T1000 (cell line): ENCODE measurements at places on chromosomes 7 and 10.

DNA sequence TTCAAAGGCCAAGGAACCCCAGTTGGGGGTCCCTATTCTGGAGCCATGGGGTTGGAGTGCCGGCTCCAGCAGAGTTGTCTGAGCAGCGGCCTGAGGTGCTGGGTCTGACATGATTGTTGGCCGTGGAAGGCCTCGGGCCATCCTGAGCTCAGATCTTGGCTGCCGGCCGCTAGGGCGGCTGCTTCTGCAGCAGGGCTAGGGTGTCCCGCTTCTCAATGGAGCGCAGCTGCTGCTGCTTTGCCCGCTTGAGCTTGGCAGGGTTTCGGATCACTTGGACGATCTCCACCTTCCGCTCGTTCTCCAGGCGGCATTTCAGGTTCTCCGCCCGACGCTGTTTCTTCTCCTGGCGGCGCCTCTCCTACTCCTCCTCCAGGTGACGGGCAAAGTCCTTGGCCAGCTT, 171.1 kb downstream of the HIBADH start:
- DNase-seq, result no peak

DNA sequence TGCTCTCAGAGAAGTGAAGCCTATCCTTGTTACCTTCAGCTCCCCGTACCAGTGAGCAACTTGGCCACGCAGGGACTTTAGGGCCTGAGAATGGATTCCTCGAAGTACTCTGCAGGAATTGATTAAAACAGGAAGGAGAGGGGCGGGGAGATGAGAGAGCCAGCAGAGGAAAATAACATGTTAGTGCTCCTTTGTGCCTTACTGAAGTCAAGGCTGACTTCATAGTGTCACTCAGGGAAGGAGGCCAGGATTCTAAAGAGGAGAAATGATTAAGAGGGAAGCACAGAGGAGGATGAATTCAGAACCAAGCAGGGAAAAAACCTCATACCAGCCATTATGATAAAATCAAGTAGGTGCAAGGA, 195.6 kb upstream of the RHOBTB1 start:
- DNase-seq, result no peak

- DNase-seq, result no peak
Observed at GRCh38 chr7:15567652-15568051, 5.8 kb upstream of the AGMO start.

DNA sequence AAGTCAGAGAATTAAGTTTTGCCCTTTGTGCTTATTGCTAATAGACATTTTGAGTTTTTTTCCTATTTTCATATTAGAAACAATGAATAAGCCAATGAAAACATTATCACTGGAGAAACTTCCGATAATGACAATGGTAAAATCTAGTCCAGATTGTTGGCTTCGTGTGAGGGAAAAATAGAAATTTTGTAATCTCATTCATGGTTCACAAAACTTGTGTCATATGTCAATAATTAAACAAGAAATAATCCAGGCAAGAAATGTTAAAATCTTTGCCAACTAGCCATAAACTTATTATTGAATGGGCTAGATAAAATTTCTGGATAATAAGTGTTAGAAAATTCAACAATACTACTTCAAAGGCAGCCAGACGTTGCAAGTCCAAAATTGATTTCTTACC, 36.6 kb downstream of the RNLS start:
- no peak for DNase-seq

GRCh38 chr7:35758421-35758820, 42.4 kb upstream of the SEPTIN7 start:
- no peak for DNase-seq

DNA sequence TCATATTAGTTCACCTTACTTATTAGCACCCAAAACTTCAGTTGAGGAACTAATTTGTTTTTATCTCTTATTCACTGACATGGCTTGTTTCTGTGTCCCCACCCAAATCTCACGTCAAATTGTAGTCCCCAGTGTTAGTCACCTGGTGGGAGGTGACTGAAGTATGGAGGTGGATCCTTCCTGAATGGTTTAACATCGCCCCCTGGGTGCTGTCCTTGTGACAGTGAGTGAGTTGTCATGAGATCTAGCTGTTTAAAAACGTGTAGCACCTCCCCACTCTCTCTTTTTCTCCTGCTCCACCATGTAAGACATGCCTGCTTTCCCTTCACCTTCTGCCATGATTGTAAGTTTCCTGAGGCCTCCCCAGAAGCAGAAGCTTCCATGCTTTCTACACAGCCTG, 75.0 kb upstream of the HECTD2 start:
- DNase-seq, result no peak

DNA sequence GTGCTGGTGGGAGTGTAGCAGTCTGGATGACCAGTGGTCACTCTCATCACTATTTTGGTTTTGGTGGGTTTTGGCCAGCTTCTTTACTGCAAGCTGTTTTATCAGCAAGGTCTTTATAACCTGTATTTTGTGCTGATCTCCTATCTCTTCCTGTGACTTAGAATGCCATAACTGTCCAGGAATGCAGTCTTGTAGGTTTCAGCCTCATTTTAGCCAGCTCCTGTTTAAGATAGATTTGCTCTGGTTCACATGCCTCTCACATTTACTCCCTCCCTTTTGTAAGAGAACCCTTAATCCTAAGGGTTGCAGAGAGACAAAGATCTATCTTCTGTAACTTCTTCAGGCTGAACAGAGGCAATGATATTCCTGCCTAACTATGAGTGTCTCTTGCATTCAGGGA, 51.2 kb upstream of the INHBA start:
- DNase-seq, result no peak

DNA sequence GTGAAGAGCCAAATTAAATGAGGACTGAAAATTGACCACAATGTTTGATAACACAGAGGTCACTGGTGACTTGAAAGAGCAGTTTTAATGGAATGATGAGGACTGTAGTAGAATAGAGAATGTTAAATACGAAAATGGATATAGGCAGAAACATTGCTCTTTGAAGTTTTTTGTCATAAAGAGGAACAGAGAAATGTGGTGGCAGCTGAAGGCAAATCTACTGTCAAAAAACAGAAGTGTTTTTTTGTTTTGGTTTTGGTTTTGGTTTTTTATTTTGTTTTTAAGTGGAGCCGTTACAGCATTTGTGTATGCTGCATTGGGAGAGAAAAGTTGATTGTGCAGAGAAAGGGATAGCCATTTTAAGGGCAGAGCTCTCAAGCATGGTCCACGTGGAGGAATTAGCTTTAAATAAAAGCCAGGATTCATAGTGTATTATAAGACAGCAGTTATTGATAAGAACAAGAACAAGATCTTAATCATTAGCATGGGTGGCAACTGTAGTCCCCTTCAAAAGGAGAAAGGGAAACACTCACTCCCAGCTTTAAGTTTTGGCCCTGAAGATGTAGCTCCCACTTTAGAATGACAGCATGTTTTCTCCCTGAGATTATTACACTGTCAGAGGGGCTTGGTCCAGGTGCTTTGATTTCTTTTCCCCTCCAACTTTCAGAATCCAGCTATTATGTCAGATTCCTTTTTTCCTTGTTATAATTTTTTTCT, 156.7 kb upstream of the BET1 start:
- no peak for DNase-seq

DNA sequence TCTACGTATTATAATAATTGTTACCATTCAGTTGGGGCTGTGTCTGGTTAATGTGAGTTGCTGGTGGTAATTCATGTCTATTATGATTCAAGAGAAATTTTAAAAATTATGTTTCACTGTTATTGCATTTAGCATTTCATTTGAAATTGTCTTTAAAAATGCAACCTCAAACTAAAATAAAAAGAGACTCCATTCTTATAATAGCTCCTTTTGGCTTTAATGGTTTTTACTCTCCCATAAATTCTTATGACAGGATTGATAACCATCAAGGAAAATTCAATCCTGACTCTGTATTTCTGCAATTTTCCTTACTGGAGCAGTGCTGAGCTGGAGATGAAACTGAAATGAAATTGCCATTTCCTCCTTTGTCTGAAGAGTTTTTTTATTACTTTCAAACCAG, 262.7 kb downstream of the REEP3 start:
- DNase-seq, result no peak

DNA sequence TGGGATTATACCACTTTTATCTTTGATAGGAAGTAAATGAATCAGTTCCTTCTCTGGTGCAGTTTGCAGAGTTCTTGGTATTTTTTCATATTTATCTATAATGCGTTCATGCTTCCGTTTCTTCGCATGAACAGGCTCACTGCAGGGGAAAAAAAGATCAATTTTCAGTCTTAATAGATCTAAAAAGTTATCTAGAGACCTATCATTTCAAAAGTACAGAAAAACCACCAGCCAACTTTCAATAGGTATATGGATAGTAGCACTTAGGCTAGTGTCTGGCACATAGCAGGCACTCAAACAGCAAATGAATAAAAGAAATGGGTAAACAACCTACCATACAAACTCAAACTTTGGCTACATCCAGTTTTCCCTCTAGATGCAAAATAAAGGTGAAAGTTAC, 5.5 kb downstream of the NOC3L start:
- no peak for DNase-seq

GRCh38 chr7:6419310-6419773, 28.4 kb downstream of the DAGLB start:
- no peak for DNase-seq
